Stimulated activated CD4-positive, alpha-beta T cell treated with anti-CD3 and anti-CD28 coated beads, Interleukin-1b, Interleukin-23, amount 100 ng/mL, for 24 hours (primary cell): ENCODE measurements at places on chromosomes 4 and X.

DNA sequence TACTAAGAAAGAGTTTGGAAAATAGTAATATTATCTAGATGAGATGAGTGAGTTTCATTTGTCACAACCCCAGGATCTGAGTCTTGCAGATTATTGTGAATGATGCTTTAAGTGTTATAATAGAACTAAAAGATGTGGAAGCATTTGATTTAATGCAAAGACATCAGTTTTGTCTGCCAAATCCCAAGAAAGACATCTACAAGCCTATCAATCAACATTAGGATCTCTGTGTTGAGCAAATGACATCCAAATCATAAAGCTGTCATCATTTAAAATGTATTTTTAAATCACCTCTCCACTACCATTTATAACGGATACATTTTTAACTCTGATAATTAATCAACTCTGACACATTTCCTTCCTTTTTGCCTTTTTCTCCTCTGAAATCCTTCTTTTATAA is 310.8 kb upstream of the SLIT2 start:
- no peak for DNase-seq

DNA sequence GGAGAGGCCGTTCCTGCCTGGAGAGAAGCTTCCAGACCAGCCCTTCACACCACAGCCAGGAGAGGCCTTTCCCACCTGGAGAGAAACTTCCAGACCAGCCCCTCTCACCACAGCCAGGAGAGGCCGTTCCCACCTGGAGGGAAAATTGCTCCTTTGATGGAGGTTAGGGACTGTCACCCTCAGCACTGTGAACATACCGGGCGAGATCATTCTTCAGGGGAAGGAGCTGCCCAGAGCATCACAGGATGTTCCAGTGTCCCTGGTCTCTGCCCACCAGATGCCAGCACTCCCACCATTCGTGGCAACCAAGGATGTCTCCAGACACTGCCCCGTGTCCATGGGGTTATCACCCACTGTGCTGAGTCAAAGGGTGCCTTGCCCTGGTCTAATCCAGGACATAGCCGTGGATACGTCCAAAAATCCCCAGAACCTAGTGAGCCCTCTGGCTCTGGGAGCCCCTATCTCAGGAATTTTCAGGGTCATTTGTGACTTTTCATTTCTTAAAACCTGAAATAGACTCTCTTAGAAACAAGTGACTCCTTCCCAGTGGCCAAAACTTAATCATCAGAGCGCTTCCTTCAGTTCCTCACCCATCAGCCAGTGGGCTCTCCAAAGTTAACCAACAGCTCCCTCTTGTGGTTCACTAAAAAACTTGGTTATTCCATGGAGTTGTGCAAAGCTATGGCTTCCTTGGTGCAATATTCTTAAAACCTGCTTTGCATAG is 80.2 kb downstream of the CRMP1 start:
- no peak for DNase-seq

DNA sequence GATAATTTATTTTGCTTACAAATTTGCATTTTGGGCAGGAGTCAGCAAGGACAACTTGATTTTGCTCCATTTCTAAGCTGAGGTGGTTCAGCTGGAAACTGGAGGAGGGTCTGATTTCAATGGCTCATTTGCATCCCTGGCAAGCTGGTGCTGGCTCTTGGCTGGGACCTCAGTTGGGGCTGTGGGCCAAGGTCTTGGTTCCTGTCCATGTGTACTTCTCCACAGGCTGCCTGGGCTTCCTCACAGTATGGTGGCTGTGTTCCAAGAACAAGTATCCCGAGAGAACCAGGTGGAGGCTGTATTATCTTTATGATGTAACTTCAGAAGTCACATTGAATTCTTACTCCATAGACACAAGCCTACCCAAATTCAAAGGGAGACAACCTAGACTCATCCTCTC is 77.0 kb upstream of the STX18 start:
- no peak for DNase-seq

DNA sequence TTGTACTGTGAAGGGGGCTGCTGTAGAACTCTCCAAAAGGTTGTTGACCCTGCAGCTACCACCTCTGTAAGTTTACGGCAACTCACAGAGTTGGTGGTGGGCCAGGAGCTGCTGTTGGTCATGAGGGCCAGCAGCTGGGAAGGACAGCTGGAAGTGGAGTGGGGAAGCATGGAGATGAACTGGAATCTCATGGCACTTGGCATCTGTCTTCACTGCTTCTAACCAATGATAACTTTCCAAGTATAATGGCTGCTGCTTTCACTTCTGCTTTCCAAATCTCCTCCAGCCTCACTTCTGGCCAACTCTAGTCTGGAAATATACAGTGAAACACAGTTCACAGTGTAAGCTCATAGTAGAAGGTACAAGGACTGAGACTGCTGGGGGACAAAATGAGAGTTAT is 126.5 kb upstream of the INTU start:
- no peak for DNase-seq

DNA sequence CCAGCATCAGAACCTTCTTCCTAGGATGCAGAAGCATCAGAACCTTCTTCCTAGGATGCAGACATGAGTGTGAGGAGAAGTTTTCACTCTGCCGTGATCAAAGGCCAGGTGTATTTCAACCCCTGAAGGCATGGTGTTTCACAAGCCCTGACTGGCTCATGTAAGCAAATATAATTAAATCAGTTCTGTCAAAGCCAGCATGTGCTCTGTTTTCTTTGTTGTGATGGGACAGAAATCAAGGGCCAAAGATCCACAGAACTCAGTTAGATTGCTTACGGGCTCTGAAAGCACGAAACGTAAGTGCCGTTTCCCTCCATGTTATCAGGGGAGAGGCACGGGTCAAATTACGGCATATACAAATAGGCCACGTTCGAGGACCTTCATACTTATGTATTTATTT is 32.0 kb upstream of the CLDN24 start:
- no peak for DNase-seq

DNA sequence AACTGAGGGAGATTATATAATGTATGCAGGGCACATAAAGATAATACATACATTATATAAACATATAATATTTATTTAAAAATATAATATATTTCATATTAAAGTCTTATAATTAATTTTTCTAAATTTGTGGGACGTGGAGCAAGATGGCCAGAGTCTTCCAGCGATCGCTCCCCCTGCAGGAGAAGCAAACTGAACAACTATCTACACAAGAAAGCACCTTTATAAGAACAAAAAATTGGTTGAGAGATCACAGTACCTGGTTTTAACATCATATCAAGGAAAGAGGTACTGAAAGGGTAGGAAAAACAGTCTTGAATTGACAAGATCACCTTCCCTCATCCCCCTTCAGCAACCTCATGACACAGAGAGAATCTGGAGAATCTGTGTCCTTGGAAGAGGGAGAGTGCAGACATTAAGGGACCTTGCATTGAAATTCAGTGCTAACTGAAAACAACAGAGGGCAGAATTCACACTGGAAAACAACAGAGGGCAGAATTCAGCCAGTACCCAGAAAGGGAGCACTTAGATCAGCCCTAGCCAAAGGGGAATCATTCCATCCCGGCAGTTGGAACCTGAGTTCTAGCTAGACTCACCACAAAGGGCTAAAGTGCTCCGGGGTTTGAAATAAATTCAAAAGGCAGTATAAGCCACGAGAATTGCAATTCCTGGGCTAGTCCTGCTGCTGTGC is 262.5 kb upstream of the NDST3 start:
- no peak for DNase-seq

DNA sequence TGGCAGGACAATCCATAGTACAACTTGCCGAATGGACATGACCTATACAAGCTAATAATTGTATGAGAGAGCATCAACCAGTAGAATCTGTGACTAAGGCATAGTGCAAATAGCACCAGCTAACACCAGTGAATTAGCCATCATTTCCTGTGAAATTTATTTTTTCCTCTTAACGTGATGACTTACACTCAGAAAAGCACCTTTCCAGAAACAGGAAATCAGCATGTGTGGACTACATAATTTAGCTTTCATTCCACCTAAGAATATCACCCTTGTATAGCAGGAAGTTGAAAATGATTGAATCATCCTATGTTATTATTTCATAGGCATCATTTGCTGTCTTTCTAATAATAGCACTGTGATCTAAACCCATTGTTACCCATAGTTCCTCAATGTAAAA is 1393.4 kb upstream of the PCDH7 start:
- DNase-seq: no peak
